Epithelial cell of esophagus (primary cell): ENCODE measurements at places on chromosomes 12 and 14.

DNA sequence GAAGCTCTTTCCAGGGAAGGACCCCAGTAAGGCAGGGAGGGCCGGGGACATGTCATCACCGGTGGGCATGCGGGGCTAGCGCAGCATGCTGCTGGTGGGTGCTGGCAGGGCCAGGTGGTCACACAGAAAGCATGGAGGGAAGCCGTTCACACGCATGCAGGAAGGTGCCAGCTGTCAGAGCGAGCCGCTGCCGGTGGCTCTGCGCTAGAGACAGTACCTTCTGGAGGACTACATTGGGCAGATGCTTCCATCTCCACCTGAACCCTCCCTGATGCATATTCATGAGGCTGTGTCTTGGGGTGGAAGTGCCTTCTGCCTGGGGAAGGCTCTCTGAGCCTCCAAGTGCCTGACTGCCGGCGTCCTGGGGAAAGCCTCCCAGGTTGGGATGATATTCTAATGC, 203.8 kb downstream of the CALM1 start:
- DNase-seq, result no peak

DNA sequence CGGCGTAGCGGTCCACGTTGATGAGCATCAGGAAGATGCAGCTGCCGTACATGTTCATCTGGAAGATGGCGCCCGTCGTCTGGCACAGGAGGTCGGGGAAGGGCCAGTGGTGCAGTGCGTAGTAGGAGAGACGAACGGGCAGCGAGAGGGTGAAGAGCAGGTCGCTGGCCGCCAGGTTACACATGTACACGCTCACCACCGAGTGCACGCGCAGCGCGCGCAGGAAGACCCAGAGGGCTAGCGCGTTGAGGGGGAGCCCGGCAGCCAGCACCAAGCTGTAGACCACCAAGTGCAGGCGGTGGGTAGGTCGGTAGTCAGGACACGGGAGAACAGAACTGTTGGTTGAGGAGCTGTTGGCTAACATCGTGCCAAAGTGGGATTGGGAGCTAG, 13.7 kb upstream of the CHD4 start:
- DNase-seq, result no peak

DNA sequence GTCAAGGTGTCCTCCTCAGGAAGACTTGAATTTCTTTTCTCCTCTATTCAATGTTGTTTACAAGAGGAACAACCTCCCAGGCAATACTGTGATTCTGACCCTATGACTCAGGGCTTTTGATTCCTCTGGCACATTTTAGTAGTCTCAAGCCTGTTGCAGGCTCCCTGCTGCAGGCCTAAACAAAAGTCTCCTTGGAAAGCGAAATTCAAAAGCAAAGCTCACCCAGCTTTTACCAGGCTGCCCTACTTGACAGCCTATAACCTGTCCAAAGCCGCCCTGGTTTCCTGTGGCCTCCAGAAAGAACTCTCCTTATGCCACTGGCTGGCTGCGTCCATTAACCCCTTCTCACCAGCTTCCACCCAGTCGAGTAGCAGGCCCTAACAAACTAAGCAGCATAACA, 11.6 kb downstream of the FGD6 start:
- DNase-seq, result peak; percentile 95

DNA sequence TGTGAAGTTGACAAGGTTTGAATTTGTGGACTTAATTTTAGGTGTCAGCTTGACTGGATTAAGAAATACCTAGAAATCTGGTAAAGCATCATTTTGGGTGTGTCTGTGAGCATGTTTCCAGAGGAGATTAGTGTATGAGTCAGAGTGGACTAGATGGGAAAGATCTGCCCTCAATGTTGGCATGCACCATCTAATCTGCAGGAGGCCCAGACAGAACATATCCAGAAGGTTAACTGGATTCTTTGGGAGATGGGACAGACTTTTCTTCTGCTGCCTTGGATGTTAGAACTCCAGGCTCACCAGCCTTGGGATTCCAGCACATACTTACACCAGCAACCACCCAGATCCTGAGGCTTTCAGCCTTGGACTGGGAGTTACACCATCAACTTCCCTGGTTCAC, 14.1 kb downstream of the SGPP1 start:
- DNase-seq, result peak; percentile 79

DNA sequence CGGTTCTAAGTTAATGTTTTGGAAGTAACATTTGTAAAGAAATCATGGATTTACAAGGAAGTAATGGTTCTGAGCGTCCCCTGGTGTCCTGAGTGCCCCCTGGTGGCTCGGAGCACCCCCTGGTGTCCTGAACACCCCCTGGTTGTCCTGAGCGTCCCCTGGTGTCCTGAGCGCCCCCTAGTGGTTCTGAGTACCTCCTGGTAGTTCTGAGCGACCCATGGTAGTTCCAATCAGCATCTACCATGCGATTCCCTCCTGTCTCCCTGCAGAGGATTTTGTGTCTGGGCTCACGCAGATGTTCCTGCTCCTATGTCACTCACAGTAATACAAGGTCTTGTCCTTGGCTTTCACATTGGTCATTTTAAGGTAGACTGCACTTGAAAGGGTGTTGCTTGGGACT, 1352.9 kb downstream of the TMEM121 start:
- DNase-seq, result no peak

- no peak for DNase-seq
Measured at GRCh38 chr12:112185093-112185923, 59.9 kb downstream of the TRAFD1 start.

- DNase-seq, result no peak
Measured at GRCh38 chr12:132740652-132741051, 21.0 kb downstream of the ANKLE2 start.

- no peak for DNase-seq
Measured at GRCh38 chr14:81517798-81518398, 15.8 kb downstream of the SEL1L start.

- no peak for DNase-seq
Measured at GRCh38 chr12:131505561-131505960, 205.3 kb upstream of the SFSWAP start.

DNA sequence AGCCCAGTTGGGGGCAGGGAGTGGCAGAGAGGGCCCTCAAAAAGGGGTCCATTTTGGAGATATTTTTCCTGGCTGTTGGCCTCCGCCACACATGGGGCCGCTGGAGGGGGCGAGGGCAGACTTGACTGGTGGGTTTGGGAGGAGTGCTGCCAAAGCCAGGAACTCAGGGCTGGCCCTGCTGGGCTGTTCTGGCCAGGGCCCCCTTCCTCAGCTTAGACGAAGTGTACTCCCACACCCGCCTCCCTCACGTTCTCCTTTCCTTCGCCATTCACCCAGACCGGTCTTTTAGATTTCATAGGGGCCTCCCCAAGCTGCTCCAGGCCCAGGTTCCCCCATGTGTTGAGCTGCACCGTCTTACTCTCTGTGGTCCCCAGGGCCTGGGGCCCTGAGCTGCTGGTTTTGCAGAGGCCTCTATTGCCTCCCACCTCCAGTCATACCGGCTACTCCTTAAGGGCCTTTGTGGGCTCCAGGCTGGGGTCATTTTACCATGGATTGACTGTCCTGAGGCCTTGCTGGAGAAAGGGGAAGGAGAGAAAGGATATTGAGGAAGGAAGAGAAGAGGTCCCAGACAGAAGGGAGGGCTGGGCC, 1.3 kb downstream of the KRT7 start:
- DNase-seq, result no peak

DNA sequence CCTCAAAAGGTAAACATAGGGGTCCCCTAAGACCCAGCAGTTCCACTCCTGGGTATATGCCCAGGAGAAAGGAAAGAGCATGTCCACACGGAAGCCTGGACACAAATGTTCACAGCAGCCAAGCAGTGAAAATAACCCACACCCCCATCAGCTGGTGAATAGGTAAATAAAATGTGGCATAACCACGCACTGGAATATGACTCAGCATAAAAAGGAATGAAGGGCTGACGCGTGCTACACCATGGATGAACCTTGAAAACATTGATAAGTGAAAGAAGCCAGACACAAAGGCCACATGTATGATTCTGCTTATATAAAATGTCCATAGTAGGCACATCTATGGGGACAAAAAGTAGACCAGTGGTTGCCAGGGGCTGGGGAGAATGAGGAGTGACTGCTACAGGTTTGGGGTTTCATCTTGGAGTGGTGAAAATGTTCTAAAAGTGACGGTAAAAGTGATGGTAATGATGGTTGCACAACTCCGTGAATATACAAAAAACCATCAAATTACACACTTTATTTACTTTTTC, 3.8 kb upstream of the SCARB1 start:
- peak; percentile 74 for DNase-seq

GRCh38 chr12:5581616-5582015, 149.7 kb downstream of the NTF3 start:
- DNase-seq, result no peak

DNA sequence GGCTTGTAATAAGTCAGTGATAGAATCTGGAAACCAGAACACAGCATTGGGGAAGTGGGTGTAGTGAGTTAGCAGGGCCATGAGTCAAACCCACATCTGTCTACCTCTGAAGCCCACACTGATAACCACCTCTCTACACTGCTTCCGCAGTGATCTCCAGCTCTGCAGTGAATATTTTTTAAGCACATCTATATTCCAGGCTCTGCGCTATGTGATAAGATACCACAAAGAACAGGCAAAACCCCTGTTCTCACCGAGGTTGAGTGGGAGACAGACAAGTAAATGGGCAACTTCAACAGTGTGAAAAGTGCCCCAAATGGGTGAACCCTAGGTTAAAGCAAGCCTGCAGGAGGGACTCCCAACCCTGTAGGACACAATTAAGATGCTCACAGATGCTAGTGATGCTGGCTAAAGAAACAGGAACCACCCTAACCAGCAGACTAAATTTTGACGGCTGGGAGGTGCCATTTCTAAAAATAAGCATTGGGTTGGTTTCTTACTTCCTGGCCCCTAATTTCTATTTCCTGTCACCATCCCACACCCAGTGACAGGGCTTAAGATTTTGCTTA, 375.0 kb downstream of the DPF3 start:
- DNase-seq, result no peak

DNA sequence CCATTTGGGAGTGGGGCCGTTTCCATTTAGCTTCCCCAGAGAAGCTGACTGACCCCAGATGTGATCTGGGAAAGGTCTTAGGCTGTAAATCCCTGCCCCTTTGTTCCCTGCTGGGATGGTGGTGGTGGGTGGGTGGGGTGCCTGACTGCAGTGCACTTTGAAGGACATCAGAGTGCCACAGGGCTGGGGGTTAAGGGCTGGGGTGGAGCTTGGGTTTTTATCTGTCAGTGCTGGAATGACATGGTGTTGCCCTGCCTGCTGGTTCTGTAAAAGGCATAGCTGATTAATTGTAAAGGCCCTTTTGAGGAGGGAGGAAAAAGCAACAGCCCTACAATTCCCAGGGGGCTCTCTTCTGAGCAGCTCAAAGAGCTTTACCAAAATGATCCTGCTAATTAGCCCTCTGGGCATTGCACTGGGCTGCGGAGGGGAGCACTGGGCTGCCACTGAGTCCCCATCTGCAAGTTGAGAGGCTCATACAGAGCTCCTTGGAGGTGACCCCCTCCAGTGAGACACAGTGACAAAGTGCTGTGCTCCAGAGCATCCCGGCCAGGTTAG, 21.1 kb downstream of the PLEKHG3 start:
- no peak for DNase-seq

DNA sequence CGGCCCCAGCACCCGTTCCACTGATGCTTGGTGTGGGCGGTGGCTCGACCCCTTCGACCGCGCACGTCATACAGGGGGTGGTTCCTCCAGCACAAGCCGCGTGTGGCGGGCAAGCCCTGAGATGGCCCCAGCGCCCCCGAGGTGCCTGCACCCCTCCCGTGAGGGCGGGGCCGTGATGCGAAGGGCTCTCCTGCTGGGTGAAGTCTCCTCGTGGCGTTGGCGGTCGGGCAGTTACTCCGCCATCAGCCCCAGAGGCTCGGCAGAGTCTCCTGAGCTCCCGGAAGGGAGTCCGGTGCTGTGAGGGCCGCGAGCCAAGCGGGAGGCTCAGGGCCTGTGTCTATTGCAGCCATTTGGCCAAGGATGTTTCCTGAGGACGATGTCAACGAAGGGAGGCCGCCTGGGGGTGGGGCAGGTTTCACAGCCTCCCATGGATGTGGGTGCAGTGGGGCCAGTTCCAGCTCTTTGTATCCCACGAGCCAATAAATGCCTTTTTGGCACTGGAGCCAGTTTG, 78.1 kb upstream of the GALNT9 start:
- DNase-seq, result no peak

- DNase-seq, result peak; percentile 42
Measured at GRCh38 chr12:16062611-16063010, 151.5 kb downstream of the DERA start.

DNA sequence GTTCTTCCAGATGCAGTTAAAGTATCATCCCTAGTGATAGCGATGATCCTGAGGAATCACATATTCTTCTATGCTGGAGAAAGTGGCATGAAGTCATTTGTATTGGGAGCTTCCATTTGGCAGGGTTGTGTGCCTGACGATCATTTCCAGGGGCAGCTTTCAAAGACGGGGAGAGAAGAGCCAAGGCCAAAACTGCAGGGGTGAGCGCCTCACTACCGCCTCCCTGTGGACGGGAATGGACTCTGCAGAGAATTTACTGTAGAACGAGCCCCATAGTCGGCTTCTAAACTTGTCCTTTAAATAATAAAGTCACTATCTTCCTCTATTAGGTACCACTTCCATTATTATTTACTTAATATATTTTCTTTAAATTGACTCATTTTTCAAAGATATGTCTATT, 555.9 kb upstream of the TMEM132C start:
- no peak for DNase-seq

GRCh38 chr14:21163871-21164291, 8.0 kb upstream of the OR5AU1 start:
- no peak for DNase-seq

GRCh38 chr14:62557416-62557815, 487.8 kb downstream of the KCNH5 start:
- no peak for DNase-seq

DNA sequence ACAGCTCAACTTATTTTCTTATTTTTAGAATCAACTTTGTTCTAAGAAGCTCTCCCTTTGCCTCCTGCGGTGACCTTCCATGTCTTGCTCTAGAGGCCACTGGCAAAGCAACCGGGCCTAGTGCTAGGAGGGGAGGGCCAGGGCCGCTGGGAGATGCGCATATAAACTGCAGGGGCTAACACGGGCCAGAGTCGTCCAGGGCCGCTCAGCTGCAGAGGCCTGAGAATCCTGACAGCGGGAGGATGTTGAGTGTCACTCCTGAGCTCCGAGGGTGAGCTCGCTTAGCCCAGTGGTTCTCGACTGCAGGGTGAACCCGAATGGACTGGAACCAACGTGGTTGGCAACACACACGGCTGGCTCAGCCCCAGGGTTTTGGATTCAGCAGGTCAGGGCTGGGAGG, 6.5 kb upstream of the PIWIL1 start:
- DNase-seq, result no peak

GRCh38 chr12:18250313-18250916, 10.9 kb upstream of the PIK3C2G start:
- peak; percentile 75 for DNase-seq

- DNase-seq, result no peak
Measured at GRCh38 chr14:91310606-91311283, 66.2 kb upstream of the GPR68 start.

DNA sequence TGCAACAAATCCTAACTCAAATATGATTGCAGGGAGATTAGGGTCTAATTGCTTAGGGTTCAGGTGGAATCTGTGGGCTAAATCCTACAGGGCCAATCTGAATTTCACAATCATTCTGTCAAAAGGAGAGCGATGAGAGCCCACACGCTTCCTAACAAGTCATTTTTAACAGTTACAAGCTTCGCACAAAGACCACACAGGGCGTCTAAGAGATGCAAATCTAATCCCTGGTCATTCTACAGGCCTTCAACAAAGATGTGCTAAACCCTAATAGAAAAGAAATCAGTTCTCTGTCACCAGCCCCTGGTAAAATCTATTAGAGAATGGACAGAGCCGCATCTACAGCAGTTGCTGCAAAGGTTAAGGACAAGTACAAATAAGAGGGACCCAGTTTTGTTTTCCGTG, 15.3 kb downstream of the NKX2-1 start:
- no peak for DNase-seq

GRCh38 chr12:109847142-109847735, 14.0 kb upstream of the TRPV4 start:
- DNase-seq, result no peak
